ENCODE measurements at places on chromosomes 6 and 20. TPM values are rescaled to one million over a fixed set of nuclear protein-coding genes. Genes with fewer than 3 reads are reported as not detected.

GRCh38 chr6:9999796-10000195 is 415.1 kb downstream of the TFAP2A start:
- H3K4me1 ChIP-seq = no peaks in the 10 kb centered on the region
- H3K36me3 ChIP-seq = no peaks in the 10 kb centered on the region
- no peaks in the 10 kb centered on the region for H3K27me3 ChIP-seq
- no peak overlapping the region for H3K27ac ChIP-seq
- no peak overlapping the region for H3K4me3 ChIP-seq

- H3K27me3 ChIP-seq = no peaks in the 10 kb centered on the region
- H3K4me3 ChIP-seq = no peak overlapping the region
- no peaks in the 10 kb centered on the region for H3K4me1 ChIP-seq
- H3K36me3 ChIP-seq = peaks cover 23% of the 10 kb centered on the region
These were observed 25.8 kb upstream of the MROH8 start for GRCh38 chr20:37205130-37205529.

DNA sequence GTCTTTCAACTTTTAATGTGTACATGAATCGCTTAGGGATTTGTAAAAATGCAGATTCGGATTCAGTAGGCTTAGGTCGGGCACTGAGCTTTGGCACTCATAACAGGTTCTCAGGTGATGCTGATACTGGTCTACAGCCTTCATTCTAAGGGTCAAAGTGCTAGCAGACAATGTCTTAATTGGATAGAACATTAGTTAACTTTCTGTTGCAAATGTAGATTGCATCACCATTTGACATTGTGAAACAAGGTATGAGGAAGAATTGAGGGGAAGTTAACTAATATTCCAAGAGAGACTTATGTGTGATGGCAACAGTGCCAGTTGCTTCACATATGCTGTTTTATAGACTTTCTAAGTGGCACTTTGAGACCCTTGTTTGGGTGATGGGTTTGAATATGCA is 86.9 kb downstream of the MLIP start:
- no peak overlapping the region for H3K4me3 ChIP-seq
- H3K27ac ChIP-seq = no peak overlapping the region
- H3K27me3 ChIP-seq = no peaks in the 10 kb centered on the region
- no peak for DNase-seq
- no peaks in the 10 kb centered on the region for H3K36me3 ChIP-seq

DNA sequence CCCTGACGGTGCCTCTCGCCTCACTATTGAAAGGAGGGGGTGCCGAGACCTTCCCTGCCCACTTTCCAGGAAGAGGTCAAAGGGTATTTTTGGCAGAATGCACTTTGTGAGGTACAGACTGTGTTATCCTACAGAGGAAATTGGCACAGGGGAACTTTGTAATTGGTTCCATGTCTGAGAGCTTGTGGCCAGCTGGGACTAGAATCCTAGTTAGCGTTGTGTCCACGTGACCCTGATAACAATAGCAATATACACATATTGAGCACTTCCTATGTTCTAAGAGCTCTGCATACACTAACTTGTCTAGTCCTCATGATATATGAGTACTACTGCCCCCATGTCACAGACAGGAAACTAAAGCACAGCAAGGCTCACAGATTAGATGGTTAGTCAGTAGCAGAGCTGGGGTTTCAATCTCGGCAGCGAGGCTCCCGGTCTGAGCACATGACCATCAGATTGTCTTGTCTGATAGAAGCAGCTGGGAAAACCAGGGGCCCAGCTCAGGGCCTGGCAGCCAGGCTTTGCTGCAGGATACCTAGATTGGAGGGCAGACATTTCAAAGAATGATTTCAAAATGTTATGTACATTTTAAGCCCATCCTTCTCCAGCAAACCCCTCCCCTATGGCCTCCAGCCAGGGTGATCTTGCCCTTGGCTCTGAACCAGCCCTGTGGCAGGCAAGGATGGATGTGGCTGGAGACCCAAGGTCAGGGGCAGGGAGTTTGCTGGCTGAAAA is 1.4 kb downstream of the MAPK13 start:
- H3K27me3 ChIP-seq = peaks cover 8% of the 10 kb centered on the region
- H3K4me1 ChIP-seq = peaks cover 14% of the 10 kb centered on the region
- no peak for DNase-seq
- H3K4me3 ChIP-seq = peak overlapping the region; percentile 75
- peaks cover 14% of the 10 kb centered on the region for H3K36me3 ChIP-seq

GRCh38 chr6:51339728-51340127 is 521.1 kb downstream of the TFAP2B start:
- H3K4me3 ChIP-seq = no peak overlapping the region
- no peaks in the 10 kb centered on the region for H3K36me3 ChIP-seq
- no peak overlapping the region for H3K27ac ChIP-seq

DNA sequence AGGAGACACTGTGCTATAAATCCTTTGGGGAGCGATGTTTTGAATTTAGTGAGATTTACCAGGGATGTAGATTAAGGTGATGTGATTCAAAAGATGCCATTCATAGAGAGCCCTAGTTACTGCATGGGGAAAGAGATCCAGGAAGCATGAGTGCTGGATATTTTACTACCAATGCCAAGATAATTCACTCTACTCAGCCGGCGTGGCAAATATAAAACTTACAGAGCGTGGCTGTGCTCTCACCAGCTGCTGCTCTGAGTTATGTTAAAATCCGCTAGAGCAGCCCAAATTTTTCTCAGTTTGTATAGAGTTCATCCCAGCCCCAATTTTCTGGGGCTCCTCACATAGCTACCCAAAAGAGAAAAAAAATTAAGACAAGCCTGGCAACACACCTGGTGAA is 48.6 kb downstream of the BFSP1 start:
- no peak for DNase-seq
- no peaks in the 10 kb centered on the region for H3K36me3 ChIP-seq
- H3K27ac ChIP-seq = no peak overlapping the region
- no peak overlapping the region for H3K4me3 ChIP-seq

DNA sequence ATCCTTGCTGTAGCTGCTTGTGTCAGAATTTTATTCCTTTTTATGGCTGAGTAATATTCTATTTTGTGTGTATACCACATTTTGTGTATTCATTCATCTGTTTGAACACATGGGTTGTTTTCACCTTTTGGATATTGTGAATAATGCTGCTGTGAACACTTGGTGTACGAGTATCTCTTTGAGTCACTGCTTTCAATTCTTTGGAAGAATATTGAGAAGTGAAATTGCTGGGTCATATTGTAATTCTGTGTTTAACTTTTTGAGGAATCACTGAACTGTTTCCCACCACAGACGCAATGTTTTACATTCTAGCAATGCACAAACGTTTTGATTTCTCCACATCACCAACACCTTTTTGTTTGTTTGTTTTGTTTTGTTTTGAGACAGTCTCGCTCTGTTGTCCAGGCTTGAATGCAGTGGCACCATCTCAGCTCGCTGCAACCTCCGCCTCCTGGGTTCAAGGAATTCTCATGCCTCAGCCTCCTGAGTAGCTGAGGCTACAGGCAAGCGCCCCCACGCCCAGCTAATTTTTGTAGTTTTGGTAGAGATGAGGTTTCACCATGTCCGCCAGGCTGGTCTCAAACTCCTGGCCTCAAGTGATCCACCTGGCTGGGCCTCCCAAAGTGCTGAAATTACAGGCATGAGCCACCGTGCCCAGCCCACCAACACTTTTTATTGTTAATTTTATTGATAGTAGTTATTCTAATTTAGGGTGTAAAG is 21.7 kb downstream of the CPXM1 start:
- no peaks in the 10 kb centered on the region for H3K4me1 ChIP-seq
- H3K4me3 ChIP-seq = no peak overlapping the region
- H3K27ac ChIP-seq = no peak overlapping the region
- no peak for DNase-seq

- DNase-seq = no peak
- H3K27me3 ChIP-seq = peaks cover 41% of the 10 kb centered on the region
- no peak overlapping the region for H3K27ac ChIP-seq
These were observed 21.3 kb downstream of the PRR18 start for GRCh38 chr6:166286839-166287271.

Gene LIN28B
- 38.8 TPM for total RNA-seq

GRCh38 chr20:44641325-44641724 is 10.2 kb downstream of the ADA start:
- no peak overlapping the region for H3K27ac ChIP-seq
- H3K4me3 ChIP-seq = no peak overlapping the region
- H3K4me1 ChIP-seq = peaks cover 24% of the 10 kb centered on the region
- H3K36me3 ChIP-seq = peaks cover 1% of the 10 kb centered on the region
- peaks cover 3% of the 10 kb centered on the region for H3K27me3 ChIP-seq

- no peak for DNase-seq
- H3K27me3 ChIP-seq = peaks cover 7% of the 10 kb centered on the region
- no peaks in the 10 kb centered on the region for H3K4me1 ChIP-seq
- no peak overlapping the region for H3K4me3 ChIP-seq
- no peak overlapping the region for H3K27ac ChIP-seq
- H3K36me3 ChIP-seq = no peaks in the 10 kb centered on the region
These were observed 34.9 kb upstream of the GTSF1L start for GRCh38 chr20:43761386-43762340.

DNA sequence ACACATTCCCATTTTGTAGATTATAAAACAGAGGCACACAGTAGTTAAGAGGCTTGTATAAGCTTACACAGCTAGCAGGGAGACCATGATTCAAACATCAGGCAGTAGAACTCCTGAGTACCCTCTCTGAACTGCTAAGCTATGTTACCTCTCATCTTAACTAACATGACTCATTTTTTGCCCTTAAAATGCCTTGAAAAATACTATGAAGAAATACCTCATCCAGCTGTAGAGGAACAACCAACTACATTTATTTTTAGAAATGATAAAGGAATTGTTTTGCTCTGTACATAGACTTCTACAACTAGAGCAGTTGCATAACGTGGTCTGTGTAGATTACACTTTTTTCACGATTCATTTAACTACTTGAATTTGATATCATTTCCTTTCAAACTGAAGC is 102.1 kb downstream of the FLRT3 start:
- H3K27ac ChIP-seq = no peak overlapping the region
- DNase-seq = no peak
- no peaks in the 10 kb centered on the region for H3K4me1 ChIP-seq
- H3K4me3 ChIP-seq = no peak overlapping the region
- H3K27me3 ChIP-seq = no peaks in the 10 kb centered on the region

Measured in progenitor cell of endocrine pancreas (in vitro differentiated cells).